Tracheal epithelial cell (primary cell): ENCODE measurements at places on chromosomes 4 and X. TPM values are rescaled to one million over a fixed set of nuclear protein-coding genes. Genes with fewer than 3 reads are reported as not detected.

AMMECR1 gene
- total RNA-seq, result 17.1 and 41.3 TPM in 2 replicates

SNX25 gene
- 21.5 and 27.0 TPM in 2 replicates for total RNA-seq

TMEM144 gene
- 3.9 and 5.3 TPM in 2 replicates for total RNA-seq

NDP gene
- total RNA-seq, result 0.48 TPM in 1 of 2 replicates, not detected in the other

BBS12 gene
- total RNA-seq, result 3.1 and 4.0 TPM in 2 replicates

DIPK2B gene
- under 0.01 TPM in 2 replicates for total RNA-seq

MAB21L2 gene
- not detected in 2 replicates for total RNA-seq

SSX1 gene
- not detected in 2 replicates for total RNA-seq

JADE1 gene
- total RNA-seq, result 4.7 and 7.7 TPM in 2 replicates

NUDT6 gene
- total RNA-seq, result 5.8 and 10.9 TPM in 2 replicates

ETFDH gene
- total RNA-seq, result 9.9 and 25.2 TPM in 2 replicates

NAP1L2 gene
- 0.24 and 0.43 TPM in 2 replicates for total RNA-seq

DCHS2 gene
- total RNA-seq, result under 0.01 TPM in 1 of 2 replicates, not detected in the other

NMU gene
- 4.6 and 7.9 TPM in 2 replicates for total RNA-seq

CSAG3 gene
- not detected in 2 replicates for total RNA-seq

CCNA2 gene
- 1.9 and 9.4 TPM in 2 replicates for total RNA-seq

RPL9 gene
- 3,787 and 4,566 TPM in 2 replicates for total RNA-seq

NUDT10 gene
- 0.64 and 3.4 TPM in 2 replicates for total RNA-seq

SMIM10L2A gene
- total RNA-seq, result 2.2 and 5.5 TPM in 2 replicates

KLKB1 gene
- total RNA-seq, result under 0.01 TPM in 1 of 2 replicates, not detected in the other

EXOC1L gene
- total RNA-seq, result not detected in 2 replicates

EDNRA gene
- 2.7 and 7.5 TPM in 2 replicates for total RNA-seq

TEX13D gene
- not detected in 2 replicates for total RNA-seq

MAGED4 gene
- 0.48 TPM in 1 of 2 replicates, not detected in the other for total RNA-seq

MAGEA11 gene
- not detected in 2 replicates for total RNA-seq

CXCL1 gene
- total RNA-seq, result 2.6 and 92.1 TPM in 2 replicates

HEPH gene
- not detected in 2 replicates for total RNA-seq

SERTM2 gene
- total RNA-seq, result not detected in 2 replicates

MCUB gene
- total RNA-seq, result 12.0 and 14.3 TPM in 2 replicates

SFRP2 gene
- not detected in 2 replicates for total RNA-seq

AFM gene
- total RNA-seq, result not detected in 2 replicates

SULT1E1 gene
- total RNA-seq, result 0.24 and 0.64 TPM in 2 replicates

IL1RAPL1 gene
- not detected in 2 replicates for total RNA-seq

KLB gene
- under 0.01 TPM in 1 of 2 replicates, not detected in the other for total RNA-seq

CXCL3 gene
- 0.64 and 4.1 TPM in 2 replicates for total RNA-seq

CLDN34 gene
- total RNA-seq, result 0.21 and 0.48 TPM in 2 replicates

KCTD8 gene
- not detected in 2 replicates for total RNA-seq

FGG gene
- total RNA-seq, result 0.21 TPM in 1 of 2 replicates, not detected in the other

CT45A8 gene
- total RNA-seq, result not detected in 2 replicates

VCX2 gene
- total RNA-seq, result not detected in 2 replicates

GC gene
- not detected in 2 replicates for total RNA-seq

CWH43 gene
- total RNA-seq, result 7.2 and 9.4 TPM in 2 replicates

AWAT2 gene
- not detected in 2 replicates for total RNA-seq

MGARP gene
- 0.48 TPM in 1 of 2 replicates, not detected in the other for total RNA-seq

FHIP1A gene
- 25.2 and 44.8 TPM in 2 replicates for total RNA-seq

CORIN gene
- under 0.01 and 0.64 TPM in 2 replicates for total RNA-seq

CCNQ gene
- total RNA-seq, result 37.7 and 64.8 TPM in 2 replicates

CT45A3 gene
- not detected in 2 replicates for total RNA-seq

RHOH gene
- under 0.01 and 0.24 TPM in 2 replicates for total RNA-seq

IBSP gene
- not detected in 2 replicates for total RNA-seq

PAGE4 gene
- not detected in 2 replicates for total RNA-seq

DNAAF6 gene
- not detected in 2 replicates for total RNA-seq
